ENCODE measurements at places on chromosomes 7 and 10. TPM values are rescaled to one million over a fixed set of nuclear protein-coding genes. Genes with fewer than 3 reads are reported as not detected.

GRCh38 chr10:19832699-19833098, 16.5 kb downstream of the PLXDC2 start:
- no peak overlapping the region for H3K27ac ChIP-seq
- H3K4me3 ChIP-seq = no peak overlapping the region
- DNase-seq = no peak

GRCh38 chr7:142298627-142299026, 40.8 kb upstream of the PRSS58 start:
- H3K27me3 ChIP-seq = peaks cover 11% of the 10 kb centered on the region
- H3K36me3 ChIP-seq = no peaks in the 10 kb centered on the region
- no peak overlapping the region for H3K27ac ChIP-seq
- DNase-seq = no peak

GRCh38 chr7:44654255-44654796, 47.9 kb downstream of the OGDH start:
- DNase-seq = no peak
- H3K4me1 ChIP-seq = no peaks in the 10 kb centered on the region
- H3K4me3 ChIP-seq = no peak overlapping the region
- no peaks in the 10 kb centered on the region for H3K27me3 ChIP-seq
- no peak overlapping the region for H3K27ac ChIP-seq

- peak; percentile 59 for DNase-seq
- peaks cover 4% of the 10 kb centered on the region for H3K27me3 ChIP-seq
- no peak overlapping the region for H3K4me3 ChIP-seq
- H3K27ac ChIP-seq = no peak overlapping the region
- H3K36me3 ChIP-seq = no peaks in the 10 kb centered on the region
Observed at GRCh38 chr7:73811760-73812168, 19.0 kb upstream of the CLDN4 start.

GRCh38 chr10:34018129-34018528, 683.7 kb upstream of the NRP1 start:
- H3K4me1 ChIP-seq = peaks cover 3% of the 10 kb centered on the region

GRCh38 chr7:44580945-44581878, 819 bp downstream of the TMED4 start:
- peaks cover 25% of the 10 kb centered on the region for H3K27me3 ChIP-seq
- H3K27ac ChIP-seq = peak overlapping the region; percentile 89
- H3K4me3 ChIP-seq = peak overlapping the region; percentile 96

- H3K4me1 ChIP-seq = peaks cover 11% of the 10 kb centered on the region
- H3K4me3 ChIP-seq = no peak overlapping the region
- no peaks in the 10 kb centered on the region for H3K36me3 ChIP-seq
- DNase-seq = no peak
- H3K27ac ChIP-seq = no peak overlapping the region
- no peaks in the 10 kb centered on the region for H3K27me3 ChIP-seq
Observed at GRCh38 chr10:126508535-126509040, 120.3 kb upstream of the ADAM12 start.

DNA sequence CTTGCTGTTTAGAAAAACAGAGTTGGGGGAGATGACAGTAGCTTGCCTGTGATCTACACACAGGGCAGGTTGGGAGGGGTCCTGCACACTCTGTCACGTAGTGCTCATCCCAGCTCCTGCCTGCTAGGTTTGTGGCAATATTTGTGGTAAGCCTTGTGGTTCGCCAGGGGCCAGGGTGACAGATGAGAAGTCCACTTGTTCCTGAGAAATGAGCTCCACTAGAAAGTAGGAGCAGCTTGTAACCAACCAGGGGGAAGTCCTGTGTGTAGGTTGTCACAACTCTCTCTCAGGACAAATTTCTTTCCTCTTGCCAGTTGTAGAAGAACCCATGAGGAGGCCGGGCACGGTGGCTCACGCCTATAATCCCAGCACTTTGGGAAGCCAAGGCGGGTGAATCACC, 147.0 kb downstream of the TCF7L2 start:
- no peak overlapping the region for H3K27ac ChIP-seq
- H3K4me3 ChIP-seq = no peak overlapping the region
- H3K36me3 ChIP-seq = peaks cover 17% of the 10 kb centered on the region
- no peaks in the 10 kb centered on the region for H3K27me3 ChIP-seq
- peaks cover 43% of the 10 kb centered on the region for H3K4me1 ChIP-seq

DNA sequence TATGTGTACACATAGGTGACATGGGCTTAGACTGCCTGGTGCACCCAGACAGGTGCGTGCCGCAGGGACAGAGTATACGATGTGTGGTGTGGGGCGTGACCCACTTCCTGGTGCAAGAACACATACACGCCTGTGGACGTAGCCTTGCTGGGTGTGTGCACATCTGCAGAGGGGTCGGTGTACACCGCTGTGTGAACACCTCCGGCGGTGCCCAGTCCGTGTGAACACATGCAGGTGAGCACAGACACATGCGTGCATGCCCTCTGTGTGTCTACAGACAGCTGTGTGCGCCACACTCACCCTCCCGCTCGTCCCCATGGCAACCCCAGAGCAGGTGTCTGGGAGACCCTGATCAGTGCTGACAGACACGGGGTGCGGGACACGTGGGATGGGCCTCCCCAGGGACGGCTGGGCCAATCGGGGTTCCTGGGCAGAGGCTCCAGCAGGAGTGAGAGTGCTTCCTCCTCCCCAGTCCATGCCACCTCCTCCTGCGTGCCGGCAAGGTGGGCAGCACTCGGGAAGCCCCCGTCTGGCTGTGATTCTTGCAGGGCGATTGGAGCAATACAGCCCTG, 23.4 kb downstream of the ELFN1 start:
- peaks cover 11% of the 10 kb centered on the region for H3K36me3 ChIP-seq
- H3K27me3 ChIP-seq = no peaks in the 10 kb centered on the region
- H3K4me3 ChIP-seq = no peak overlapping the region
- H3K4me1 ChIP-seq = peaks cover 16% of the 10 kb centered on the region
- H3K27ac ChIP-seq = no peak overlapping the region
- DNase-seq = no peak

DNA sequence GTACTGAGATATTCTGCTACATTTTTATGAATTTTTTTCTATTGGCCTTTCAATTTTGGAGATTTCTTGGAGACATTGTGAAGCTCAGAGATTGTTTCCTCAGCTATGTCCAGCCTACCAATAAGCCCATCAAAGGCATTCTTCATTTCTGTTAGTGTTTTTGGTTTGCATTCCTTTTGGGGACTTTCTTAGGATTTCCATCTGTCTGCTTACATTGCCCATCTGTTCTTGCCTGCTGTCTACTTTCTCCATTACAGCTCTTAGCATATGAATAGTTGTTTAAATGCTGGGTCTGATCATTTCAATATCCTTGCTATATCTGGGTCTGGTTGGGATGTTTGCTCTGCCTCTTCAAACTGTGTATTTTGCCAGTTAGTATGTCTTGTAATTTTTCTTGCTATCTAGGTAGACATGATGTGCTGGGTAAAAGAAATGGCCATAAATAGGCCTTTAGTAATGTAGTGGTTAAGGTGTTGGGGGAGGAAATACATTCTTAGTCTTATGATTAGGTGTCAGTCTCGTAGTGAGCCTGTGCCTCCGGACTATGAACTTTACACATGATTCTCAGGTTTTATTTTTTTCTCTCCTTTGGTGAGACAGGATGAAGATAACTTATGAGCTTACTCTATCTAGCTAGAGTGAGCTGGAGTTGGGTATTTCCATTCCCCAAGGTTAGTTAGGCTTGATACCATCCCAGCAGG, 32.6 kb upstream of the NME8 start:
- no peak for DNase-seq
- H3K27ac ChIP-seq = no peak overlapping the region
- H3K4me3 ChIP-seq = no peak overlapping the region
- H3K4me1 ChIP-seq = no peaks in the 10 kb centered on the region

DNA sequence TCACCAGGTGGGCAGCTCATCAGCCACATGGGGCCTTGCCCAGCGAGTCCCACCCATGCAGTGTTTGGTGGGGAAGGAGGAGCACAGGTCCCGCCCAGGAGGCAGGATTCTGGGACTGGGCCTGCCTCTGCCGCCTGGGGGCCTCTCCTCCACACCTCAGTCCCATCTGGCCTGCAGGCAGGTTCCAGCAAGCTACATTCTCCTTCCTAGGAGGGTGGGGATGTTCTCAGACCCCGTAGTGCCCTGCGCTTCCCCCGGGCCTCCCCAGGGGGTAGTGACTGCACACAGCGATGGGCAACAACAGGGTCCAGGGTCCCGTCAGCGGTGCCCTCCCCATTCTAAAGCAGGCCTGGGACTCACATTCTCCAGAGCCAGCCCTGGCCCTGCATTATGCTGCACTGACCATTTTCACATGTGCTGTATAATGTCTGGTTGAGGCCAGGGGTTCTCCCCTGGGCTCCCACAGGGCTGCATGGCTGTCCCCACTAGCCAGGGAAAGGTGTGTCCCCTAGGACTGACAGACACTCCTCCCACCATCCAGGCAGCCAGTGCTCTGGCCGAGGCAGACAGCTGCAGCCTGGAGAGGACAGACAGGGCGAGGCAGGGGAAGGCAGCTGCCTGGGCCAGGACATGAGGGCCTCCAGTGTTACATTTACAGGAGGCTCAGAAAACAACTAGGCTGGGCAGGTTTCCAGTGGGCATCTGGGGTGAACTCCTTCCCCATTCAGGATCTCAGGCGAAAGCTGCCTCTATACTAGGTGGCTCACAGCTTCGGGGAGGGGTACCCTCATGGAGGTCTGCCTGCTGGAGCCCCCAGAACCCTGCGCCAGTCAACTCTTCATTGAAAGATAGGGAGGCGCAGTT, 9.3 kb downstream of the RASGEF1A start:
- H3K27me3 ChIP-seq = peaks cover 5% of the 10 kb centered on the region
- no peak for DNase-seq
- H3K36me3 ChIP-seq = no peaks in the 10 kb centered on the region
- no peak overlapping the region for H3K4me3 ChIP-seq
- H3K4me1 ChIP-seq = peaks cover 4% of the 10 kb centered on the region
- H3K27ac ChIP-seq = no peak overlapping the region

The SOSTDC1 gene
- 1.4 TPM for total RNA-seq

The GIMAP5 gene
- not detected for total RNA-seq

The MIOS gene
- 37.9 TPM for total RNA-seq

The AGAP9 gene
- total RNA-seq = 12.8 TPM

The HOXA6 gene
- total RNA-seq = 1.6 TPM

The PPP1R3C gene
- total RNA-seq = 3.6 TPM

The HOXA13 gene
- total RNA-seq = not detected

The DYDC2 gene
- total RNA-seq = 3.5 TPM

The FBXO24 gene
- total RNA-seq = 0.61 TPM
